ENCODE measurements at places on chromosomes 7 and 10. TPM values are rescaled to one million over a fixed set of nuclear protein-coding genes. Genes with fewer than 3 reads are reported as not detected.

DNA sequence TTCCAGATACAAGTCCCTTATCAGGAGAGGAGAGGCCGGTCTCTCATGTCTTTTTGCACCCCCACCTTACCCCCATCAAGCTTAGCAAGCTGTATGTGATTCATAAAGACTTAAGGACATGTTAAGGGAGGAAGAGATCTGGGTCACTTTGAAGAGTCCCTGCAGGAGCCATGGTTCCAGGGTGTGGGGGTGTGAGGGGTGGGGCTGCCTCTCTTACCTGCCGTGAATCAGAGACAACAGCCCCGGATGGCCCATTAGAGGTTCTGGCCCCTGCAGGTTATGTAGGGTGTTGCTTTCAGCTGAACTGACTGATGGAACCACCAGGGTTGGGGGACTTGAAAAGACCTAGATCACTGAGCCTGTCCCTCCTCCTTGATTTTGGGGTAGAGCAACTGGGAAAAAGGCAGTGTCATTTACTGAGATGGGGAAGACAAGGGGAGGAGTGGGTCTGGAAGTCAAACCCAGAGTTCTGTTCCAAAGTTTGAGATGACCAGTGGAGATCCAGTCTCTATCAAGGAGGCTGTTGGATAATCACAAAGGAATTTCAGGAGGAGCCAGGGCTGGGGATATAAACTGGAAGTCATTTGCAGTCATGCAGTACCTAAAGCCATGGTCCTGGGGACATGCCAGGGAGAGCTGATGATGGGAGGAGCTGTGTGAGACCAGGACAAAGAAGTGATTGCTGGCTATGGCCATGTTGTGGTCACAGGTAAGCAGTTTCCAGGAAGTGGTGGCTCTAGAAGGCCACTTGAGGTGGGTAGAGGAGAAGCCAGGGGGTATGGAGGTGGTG is 23.1 kb downstream of the ADAMTS14 start:
- no peak for DNase-seq

DNA sequence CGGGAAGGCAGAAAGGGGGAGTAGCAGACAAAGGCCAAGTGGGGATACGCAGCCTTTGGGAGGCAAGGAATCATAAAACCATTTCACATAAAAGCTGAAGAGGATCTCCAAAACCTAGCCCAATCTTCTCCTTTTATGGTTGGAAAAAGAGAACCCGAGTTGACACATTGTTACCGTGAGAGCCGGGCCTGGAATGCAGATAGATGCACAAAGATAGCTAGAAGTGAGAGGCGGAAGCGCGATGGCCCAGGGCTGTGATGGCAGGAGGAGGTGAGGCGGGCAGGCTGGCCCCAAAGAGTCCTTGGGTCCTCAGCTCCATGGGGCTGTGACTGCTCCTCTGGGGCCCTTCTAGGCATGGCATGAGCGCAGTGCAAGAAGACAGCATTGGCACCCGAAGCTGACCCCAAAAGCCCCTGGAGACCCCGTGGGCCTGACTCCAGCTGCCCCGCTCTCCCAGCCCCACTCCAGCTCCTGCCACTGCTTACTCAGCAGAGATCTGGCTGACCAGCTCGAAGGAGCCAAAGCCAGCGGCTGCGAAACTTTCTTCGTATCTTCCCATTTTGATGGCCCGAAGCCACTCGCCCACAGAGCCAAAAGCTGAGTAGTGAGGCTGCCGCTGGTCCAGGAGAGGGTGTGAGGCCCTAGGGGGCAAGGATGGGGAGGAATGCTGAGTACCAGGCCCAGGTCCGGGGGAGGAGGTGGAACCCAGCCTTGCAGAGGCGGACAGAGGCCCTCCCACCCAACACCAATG is 22.5 kb downstream of the EPHB4 start:
- peak; percentile 60 for DNase-seq

The NPY gene
- not detected for total RNA-seq

DNA sequence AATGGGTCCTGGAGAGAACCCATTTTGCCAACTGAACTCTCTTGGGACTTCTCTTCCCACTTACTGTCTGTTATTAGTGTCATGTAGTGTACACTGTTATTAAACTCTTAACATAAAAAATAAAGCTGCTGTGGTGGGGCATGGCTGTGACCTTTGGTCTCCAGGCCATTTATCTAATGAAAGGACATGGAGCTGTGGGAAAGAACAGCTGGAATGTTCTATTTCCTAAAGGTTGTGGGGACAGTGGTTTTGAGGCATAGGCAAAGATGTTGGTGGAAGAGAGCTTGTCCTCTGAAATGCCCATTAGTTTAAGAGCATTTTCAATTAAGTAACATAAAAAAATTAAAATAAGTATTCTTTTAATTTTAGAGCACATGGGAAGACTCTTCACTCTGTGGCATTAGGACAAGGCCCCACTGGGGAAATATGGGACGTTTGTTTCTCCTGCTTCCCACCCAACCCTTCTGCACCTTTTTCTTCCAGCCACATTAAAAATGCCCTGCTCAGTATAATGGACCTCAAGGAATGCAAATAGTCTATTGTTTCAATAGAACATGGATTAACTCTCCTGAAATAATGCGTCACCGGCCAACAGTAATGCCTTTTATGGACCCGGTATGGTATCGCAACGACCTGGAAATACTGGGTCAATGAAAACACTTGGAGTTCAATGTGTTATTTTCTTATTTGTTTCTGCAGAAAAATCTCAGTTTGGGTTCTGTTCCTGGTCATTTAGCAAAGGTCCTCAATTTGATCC is 149.6 kb downstream of the BUB3 start:
- DNase-seq = no peak

DNA sequence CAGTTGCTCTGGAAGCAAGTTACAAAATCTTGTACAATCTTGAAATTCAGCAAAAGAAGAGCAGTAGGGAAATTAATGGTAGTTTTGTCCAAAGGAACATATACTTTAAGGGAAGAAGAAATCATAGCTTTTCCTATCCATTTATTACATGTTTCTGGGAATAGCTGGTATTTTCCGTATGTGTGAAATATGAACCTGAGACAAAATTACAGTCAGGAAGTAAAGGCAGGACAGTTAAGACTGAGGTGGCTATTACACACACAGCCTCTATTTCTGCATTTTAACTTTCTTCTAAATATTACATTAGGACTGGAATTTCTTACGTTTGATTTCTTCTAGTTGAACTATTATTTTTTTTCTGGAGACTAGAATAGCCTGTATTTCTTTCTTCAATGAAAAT is 1197.3 kb downstream of the SORCS3 start:
- no peak for DNase-seq

The KIAA1549 gene
- total RNA-seq = 3.9 TPM

The ACSM6 gene
- not detected for total RNA-seq

GRCh38 chr10:10351451-10351850 is 666.2 kb upstream of the CELF2 start:
- DNase-seq = no peak
